Inflammatory macrophage treated with lipopolysaccharide for 4 hours (primary cell): ENCODE measurements at places on chromosomes 1 and 21.

DNA sequence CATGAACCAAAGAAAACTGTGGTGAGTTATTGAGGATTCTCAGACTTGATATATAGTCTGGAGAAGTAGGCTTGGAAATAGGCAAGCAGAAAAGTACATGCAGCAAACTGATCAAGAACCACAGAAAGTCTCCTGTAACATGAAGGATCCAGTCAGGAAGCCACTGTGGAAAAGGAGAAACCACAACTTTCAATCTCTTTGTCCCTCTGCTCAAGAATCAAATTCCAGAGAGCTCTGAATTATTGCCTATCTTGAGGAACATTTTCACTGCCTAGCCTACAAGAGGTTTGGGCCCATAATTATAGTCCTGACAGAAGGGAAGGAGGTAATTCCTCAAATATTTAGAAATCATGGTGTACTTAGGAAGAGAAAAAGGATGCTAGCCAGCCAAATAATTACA, 43.0 kb upstream of the ADAMTS1 start:
- no peak for DNase-seq

DNA sequence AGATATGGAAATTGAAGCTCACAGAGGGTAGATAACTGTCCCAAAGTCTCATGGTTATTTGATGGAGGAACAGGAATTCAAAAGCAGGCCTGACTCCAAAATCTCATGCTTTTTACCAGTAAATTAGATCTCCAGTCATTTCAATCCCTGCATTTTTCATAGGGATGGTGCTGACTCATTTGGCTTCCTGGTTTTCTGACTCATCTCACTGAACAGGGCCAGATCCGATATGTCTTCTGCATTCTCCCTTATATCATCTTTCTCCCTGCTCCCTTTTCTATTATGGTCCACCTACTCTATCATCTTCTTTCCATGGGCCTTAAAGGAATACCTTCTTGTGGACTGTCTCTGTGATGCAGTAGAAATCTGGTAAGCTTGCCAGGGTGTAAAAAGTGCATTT, 187.2 kb downstream of the FGGY start:
- no peak for DNase-seq

- DNase-seq = no peak
These were observed 254.4 kb upstream of the GJB5 start for GRCh38 chr1:34500451-34500850.

DNA sequence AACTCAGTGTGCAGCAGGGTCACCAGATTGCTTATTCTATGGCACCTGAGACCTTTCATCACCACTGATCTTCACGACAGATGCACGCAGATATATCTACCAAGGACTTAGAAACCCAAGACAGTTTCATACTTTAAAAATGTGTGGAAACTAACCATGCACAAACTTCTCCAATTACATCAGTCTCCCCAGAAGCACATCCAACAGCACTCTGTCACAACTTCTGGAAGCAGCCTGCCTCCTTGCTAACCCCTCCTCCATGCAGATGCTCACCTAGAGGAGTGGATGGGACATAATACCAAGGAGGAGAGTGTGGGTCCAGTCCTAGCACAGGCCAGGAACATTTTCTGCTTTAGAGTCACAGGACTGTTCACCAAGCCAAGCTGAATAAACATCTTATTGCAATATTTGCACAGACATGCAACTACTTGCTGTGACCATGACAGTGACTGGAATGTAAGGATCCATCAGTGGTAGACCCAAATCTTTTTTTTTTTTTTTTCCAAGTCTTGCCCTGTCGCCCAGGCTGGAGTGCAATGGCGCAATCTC, 69.4 kb downstream of the HIVEP3 start:
- no peak for DNase-seq

- DNase-seq = no peak
These were observed 28.3 kb downstream of the BACH1 start for GRCh38 chr21:29326914-29327554.

DNA sequence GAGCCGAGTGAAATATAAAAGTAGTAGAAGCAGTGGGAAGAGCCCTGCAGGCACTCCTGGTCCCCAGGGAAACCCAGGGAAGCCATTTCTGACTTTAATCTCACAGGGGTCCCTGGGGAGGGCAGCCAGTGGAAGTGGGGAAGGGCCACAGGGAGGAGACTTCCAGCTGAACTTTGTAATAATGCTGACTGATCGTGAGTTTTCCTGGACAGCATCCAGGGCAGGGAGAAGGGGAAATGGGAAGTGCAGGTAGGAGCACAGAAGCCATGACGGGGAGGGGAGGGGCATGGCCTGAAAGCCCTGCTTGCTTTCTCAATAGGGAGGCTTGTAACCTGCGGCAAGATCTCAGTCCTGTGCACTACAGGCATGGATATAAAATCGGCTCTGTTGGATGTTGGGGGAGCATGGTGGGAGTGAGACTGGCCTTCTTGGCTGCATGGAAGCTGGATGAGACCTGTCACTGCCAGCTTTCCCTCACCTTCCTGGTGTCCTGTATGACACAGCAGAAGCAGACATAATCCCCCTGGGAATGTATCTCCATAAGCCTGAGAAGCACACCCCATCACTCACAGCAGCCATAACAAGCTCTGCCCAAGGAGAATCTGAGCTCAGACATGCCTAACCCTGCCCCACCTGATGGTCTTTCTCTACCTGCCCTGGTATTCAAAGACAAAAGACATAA, 15.1 kb upstream of the MX1 start:
- DNase-seq = no peak

- DNase-seq = no peak
These were observed 21.7 kb upstream of the IL12RB2 start for GRCh38 chr1:67285780-67286488.

DNA sequence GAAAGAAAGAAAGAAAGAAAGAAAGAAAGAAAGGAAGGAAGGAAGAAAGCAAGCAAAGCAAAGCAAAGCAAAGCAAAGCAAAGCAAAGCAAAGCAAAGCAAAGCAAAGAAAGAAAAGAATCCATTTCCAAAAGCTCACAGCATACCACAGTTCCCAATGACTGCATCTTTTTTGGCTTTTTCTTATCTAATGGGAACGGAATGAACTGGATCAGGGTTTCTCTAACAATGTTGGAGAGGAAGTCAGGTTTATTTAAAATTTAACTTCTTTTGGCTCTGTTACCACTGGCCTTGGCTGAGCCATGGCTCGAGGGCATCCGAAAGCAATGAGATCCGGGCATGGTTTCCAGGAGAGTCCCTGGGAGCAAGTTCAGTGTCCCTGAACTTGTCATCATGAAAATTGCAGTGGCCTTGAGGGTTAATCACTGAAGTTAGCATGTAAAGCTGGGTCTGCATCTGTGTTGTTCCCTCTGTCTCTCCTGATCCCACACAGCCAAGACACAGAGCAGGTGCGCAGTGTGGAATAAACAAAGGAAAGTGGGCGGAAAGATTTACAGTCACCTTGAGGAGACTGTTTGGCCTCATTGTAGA, 34.6 kb upstream of the CTPS1 start:
- no peak for DNase-seq

- peak; percentile 87 for DNase-seq
These were observed 32.5 kb upstream of the KCNA3 start for GRCh38 chr1:110707232-110707631.

DNA sequence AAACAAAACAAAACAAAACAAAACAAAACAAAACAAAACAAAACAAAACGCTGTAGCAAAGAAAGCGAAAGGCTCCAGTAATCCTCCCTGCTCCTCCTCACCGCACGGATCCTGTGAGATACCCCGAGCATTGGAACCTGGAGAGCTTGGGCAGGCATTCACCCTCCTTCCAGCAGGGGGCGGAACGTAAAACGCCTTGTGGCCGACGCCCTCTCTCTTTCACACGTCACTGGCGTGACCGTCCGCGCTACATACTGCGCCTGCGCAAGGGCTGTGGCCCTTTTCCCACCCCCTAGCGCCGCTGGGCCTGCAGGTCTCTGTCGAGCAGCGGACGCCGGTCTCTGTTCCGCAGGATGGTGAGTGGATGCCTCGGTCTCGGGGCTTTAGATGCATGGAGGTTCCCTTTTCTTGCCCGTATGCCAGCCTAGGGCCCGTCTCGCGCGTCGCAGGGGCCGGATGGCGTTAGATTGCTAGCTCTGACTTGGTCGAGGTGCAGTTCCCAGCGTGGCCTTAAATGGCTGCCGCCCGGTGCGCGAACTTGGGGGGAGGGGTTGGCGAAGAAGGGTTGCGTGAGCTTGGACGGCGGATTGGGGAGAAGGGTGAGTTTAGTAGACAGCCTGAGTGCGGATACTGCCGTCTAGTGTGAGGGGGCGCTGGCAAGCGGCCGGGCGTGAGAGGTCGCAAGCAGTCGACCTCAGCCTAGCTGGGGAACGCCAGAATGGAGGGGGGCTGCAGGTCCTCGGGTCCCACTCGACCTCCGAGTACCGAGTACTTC, at the start of gene RPL5:
TSS of gene RPL5 (plus strand) at position 279 of the 775 bp plus-strand sequence. CDS start at position 354, 75 bp downstream.
- DNase-seq = peak; percentile 98

DNA sequence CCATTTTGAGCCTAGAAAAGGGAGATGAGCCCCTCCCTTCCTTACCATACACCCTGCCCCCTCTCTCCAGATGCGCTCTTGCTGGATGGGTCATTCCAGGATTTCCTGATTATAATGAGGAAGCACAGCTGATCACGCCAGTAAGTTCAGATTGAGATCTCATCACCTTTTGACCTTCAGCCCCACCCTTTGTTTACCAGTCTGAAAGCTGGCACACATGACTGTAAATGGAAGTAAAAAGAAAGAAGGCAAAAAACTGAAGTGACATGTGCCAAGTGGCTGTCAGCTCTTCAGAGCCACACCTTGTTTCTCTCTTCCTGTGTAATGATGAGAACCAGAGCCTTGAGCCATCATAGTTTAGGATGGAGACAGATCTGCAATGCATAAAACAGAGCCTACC, 27.9 kb downstream of the S1PR1 start:
- peak; percentile 52 for DNase-seq

DNA sequence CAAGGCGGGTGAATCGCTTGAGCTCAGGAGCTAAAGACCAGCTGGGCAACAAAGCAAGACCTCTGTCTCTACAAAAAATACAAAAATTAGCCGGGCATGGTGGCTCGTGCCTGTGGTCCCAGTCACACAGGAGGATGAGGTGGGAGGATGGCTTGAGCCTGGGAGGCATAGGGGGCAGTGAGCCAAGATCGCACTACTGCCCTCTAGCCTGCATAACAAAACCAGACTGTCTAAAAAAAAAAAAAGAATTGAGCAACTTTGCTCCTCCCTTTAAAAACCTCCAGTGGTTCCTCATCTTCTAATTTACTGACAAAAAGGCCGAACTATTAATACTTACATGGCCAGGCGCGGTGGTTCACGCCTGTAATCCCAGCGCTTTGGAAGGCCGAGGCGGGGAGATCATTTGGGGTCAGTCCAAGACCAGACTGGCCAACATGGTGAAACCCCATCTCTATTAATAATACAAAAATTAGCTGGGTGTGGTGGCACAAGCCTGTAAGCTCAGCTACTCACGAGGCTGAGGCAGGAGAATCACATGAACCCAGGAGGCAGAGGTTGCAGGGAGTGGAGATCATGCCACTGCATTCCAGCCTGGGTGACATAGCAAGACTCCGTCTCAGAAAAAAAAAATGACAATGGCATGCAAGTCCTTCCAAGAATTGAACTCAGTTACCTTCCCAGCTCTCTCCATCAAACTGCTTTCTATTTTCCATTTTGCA, 4.4 kb downstream of the ACBD3 start:
- peak; percentile 84 for DNase-seq

- no peak for DNase-seq
These were observed 67.0 kb downstream of the EIF2B3 start for GRCh38 chr1:44919400-44919799.

DNA sequence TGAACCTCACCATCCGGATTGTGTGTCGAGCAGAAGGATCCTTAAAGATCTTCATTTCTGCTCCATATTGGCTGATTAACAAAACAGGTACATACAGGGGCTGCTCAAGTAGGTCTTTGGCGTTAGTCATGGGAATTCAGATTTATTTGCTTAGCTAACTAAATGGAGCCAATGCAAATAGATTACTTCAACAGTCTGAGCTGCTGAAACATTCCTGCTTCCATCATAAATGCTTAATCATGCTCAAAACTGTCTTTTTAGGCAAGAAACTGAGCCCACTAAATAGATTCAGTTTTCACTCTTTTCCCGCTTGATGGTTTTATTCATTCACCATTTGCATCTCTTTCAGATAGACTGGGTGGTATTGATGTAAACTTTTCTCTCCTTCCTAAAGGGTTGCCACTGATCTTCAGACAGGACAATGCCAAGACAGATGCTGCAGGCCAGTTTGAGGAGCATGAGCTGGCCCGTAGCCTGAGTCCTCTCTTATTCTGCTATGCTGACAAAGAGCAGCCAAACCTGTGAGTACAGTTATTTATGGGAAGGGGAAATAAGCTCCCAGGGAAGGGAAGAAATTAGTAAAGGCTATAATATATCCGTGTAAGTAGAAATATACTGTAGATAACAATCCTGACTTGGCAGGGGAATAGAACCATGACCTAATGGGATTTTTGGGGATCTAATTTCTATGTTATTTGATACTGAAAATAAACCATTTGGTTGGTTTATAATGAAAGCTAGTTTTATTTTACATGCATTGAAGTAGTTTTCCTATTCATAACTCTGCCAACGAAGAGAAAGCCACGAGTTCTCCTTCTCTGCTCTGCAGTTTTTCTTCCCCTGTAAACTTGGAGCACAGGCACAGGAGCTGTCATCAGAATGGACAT, 126.4 kb downstream of the VPS13D start:
- DNase-seq = no peak

- DNase-seq = no peak
These were observed 40.6 kb downstream of the ZBTB17 start for GRCh38 chr1:15935056-15935950.

- DNase-seq = no peak
These were observed 88.9 kb downstream of the TMEM53 start for GRCh38 chr1:44585315-44585920.

DNA sequence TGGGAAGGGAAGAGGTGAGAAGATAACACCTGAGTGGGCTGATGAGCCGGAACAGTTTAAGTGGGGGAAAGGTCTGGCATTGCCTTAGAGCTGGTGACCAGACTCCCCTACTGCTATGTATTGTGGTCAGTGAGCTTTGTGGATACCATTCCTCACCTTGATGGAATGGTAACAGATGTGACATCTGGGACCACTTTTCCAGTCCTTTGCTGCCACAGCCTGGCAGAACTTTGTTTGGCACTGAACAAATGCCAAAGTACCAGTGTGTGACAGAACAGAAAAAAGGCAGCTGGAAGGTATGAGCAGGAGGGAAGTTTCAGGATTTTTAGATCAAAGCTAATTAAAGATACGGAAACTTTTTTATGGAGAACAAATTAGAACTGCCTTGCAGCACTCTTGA, 6.2 kb downstream of the MED8 start:
- DNase-seq = no peak

- no peak for DNase-seq
These were observed 1.7 kb upstream of the KRTAP11-1 start for GRCh38 chr21:30882866-30883597.

- peak; percentile 80 for DNase-seq
These were observed at the start of gene PTPN7 for GRCh38 chr1:202160377-202160940. PTPN7 (minus strand) TSS chr1:202160602; CDS start chr1:202159402, 1,200 bp downstream.

GRCh38 chr1:12400027-12400693, 170.3 kb downstream of the VPS13D start:
- no peak for DNase-seq

GRCh38 chr1:10633416-10633815, 158.7 kb downstream of the PEX14 start:
- DNase-seq = no peak
